ENCODE measurements at places on chromosomes 3 and 15.

GRCh38 chr3:169148448-169149348 lies 514.8 kb downstream of the MECOM start:
- DNase-seq, result no peak

DNA sequence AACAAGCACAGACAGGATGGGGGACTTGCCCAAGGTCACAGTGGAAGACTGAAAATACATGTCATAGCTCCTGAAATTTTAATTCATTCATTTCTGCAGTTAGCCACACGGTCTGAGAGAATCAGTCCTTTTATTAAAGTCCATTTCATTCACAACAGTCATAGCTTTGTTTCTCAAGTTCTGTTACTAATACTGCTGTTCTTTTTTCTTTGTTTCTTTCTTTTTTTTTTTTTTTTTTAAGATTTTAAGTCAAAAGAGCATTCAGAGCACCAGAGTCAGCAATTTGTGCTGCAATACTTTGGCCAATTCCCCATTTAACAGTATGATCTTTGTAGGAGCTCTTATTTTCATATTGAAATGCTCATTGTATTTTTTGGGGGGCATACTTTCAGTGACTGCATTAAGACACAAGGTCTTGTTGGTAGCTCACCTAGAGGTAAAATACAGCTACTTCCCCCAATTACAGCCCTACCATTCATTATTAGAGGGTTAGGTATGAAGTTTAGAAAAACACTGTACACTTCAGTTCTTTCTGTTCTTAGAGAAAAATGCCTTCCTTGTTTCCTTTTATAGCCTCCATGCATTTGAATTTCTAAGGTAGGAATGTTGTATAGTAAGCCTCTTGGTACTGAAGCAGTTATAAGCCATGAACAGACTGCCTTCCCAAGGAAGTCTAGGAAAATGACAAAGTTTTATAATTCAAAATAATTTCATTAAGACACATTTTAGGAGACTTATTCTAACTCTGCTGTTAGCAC lies 9.6 kb downstream of the GALK2 start:
- DNase-seq, result no peak

DNA sequence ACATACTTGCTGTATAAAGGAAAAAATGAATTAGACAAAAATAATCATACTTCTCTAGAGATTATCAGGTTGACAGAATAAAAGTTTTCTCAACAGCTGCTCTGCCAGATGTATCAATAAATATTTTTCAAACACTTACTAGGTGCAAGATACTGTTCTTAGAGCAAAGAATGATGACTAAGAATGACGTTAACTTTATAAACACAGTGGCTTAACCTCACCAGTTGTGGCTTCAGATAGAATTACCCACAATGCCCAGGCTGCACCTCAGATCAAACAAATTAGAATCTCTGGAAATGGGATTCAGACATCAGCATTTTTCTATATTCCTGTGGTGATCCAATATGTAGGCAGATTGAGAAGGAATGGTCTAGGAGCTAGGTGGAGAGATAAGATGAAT lies 422.4 kb upstream of the ATP11B start:
- no peak for DNase-seq

DNA sequence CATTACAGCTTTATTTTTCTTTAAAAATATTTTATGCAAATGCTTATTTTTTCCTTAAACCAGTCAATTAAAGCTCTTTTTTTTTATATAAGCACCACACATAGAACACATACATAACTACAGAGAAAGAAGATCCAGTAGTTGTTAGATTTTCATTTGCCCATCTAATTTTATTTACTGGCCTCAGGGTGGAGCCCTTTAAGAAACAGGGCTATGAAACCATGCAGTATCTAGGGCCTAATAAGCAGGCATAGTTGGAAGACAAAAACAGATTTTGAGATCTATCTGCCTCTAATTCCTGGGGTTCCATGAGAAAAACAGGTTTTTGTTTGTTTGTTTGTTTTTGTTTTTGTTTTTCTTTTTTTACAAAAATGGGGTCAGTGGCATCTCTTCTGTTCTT lies 120.6 kb downstream of the BCHE start:
- no peak for DNase-seq

- no peak for DNase-seq
These were observed 145.1 kb upstream of the PLSCR5 start for GRCh38 chr3:146750196-146750595.

DNA sequence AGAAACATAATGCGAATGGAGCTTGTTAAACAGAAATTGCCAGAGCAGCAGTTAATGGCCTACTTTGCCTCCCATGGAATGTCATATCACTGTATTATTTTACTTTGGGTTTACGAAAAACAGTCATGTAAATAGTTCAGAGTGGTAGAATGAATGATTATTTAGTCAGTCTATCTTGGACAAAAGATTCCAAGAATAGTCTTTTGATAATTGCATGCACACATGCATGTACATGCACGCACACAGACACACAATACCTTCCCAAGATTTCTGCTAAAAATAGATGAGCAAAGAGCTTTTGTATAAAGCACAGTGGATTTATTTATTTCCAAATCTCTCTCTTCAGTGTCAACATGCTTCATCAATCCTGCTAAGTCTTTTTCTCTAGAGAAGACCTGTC lies 800.7 kb downstream of the DIPK2A start:
- DNase-seq, result no peak

DNA sequence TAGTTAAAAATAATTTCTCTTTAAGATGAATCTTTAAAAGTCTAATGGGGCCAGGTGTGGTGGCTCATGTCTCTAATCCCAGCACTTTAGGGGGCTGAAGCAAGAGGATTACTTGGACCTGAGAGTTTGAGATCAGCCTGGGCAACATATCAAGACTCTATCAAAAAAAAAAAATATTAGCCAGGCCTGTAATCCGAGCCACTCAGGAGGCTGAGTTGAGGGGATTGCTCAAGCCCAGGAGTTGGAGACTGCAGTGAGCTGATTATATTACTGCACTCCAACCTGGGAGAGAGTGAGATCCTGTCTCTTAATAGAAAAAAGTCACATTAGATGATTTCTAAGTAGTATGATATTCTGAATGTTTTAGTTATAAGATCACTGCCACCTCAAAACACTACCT lies 322.0 kb upstream of the MANF start:
- no peak for DNase-seq

DNA sequence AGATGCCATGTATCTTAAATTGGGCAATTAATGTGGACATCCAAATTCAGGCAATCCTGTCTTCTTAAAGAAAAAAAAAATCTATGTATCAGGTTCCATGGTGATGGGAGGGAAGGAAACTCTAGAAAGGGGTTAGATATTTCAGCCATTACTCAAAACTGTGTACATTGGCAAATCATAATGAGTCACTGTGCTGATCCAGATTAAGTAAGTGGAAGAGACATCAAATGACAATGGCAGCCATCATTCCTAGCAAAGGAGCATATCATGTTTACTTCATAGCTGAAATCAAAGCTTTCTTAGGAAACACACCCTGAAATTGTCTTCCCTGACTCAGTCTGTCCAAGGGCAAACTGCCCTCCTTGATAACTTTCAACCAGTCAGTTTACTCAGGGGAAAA lies 713.3 kb upstream of the GBE1 start:
- no peak for DNase-seq

GRCh38 chr15:91787198-91787597 lies 66.3 kb upstream of the SLCO3A1 start:
- no peak for DNase-seq

- no peak for DNase-seq
These were observed 294.0 kb downstream of the SOX2 start for GRCh38 chr3:182005701-182006100.

DNA sequence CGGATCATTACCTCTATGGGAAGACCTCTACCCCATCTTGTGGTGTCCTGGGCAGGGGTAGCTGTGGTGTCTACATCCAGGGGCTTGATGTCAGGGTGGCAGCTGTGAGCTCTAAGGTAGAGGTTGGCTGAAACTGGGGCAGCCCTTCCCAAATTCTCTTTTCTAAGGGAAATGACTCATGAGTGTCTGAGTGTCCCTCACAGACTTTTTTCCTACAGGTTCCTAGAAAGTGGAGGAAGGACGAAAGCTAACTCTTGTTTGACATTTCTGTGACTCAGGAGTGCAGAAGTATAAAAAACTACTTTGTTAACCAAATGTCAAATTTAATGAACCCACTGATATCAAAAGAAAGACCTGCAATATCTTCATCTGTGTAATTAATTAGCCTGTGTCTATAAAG lies 481.5 kb downstream of the PDCD6IP start:
- no peak for DNase-seq

DNA sequence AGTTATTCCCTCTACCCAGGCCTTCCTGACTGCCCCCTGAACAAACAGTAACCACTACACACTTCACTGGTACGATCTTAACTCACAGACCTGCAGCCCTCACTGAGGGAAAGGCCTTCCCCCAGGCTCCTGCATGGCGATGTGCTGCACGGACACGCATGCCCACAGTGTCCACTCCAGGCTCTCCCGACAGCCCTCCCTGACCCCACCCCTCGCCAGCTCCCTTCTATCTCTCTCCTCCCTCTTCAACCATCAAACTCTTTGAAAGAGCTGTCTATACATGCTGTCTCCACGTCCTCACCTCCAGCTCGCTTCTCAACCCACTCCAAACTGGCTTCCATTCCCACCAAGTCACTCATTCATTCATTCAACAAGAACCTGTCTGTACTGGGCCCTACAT lies 3.9 kb downstream of the SCN5A start:
- DNase-seq, result no peak

- no peak for DNase-seq
These were observed 55.4 kb upstream of the ARHGEF3 start for GRCh38 chr3:56857178-56857577.

DNA sequence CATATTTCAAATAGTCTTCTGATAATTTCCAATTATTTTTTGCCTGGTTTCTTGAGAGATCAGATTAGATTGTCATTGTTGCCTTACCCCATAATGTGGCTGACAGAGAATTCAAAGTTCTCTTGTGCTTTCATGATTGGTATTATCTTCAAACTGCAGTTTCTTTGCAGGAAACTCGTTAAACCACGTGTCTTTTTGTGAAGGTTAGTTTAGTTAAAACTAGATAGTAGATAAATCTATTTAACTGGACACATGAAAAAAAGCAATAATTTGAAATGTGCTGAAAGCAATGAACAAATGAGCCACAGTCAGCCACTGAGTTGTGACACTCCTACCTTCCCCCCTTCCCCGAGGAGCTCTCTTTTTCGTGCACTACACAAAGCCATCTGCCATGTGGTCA lies 327.5 kb upstream of the UMPS start:
- no peak for DNase-seq

DNA sequence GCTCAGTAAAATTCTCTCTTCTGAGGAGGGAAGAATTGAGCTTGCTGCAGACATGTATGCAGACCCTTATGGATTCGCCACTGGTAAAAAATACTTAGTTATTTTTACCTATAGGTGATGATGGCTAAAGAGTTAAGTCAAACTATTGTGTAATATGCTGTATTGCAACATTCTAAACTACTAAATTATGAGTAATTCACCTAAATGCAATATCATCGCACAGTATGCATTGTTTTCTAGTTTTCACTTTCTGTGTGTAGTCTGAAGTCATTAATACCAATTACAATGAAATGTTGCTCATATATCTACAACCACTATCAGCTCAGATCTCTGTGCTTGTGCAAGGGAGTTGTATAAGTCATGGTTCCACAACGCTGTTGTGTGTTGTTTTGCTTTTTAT lies 48.7 kb upstream of the ROBO2 start:
- DNase-seq, result no peak

DNA sequence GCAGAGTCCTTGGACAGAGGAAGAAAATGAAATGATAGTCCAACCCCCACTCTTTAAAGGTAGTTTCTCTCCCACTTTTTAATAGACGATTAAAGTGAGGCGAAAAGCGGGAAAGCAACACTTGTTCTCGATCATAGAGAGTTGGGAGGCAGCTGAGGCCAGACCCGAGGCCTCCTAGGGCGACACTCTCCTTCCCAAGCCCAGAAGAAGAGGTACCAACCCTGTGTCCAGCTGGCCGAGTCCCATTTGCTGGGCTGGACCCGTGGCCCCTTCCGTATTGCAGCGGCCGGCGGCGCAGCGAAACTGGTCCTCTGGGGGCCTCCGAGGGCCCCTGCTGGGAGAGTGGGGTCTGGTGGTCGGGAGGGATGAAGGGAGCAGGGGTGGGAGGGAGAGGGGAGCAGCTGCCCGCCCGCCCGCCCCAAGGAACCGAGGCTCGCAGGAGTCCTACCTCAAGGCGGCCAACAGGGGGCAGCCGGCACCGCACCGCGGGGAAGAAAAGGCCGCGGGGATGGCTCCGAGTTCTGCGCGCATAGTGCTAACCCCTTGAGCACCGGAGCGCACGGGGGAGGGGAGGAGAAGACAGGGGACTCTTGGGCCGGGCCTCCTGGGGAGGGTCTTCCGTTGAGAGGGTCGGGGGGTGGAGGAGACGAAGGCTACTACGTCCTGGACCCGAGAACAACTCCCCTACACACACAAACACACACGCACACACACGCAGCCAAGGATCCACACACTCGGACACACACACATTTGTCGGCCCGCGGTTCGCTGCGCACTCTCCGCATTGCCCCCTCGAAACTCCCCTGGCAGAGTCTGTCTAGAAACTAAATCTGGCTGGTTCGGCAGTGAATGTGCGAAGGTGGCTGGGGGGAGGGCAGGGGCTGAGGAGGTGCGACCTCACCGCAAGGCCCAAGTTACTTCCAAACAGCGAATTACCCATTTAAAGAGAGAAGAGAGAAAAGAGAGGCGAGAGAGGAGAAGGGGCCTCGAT lies 2.0 kb downstream of the WNT5A start:
- peak; percentile 95 for DNase-seq

GRCh38 chr3:11159421-11159904 lies 5.2 kb downstream of the HRH1 start:
- DNase-seq, result no peak

DNA sequence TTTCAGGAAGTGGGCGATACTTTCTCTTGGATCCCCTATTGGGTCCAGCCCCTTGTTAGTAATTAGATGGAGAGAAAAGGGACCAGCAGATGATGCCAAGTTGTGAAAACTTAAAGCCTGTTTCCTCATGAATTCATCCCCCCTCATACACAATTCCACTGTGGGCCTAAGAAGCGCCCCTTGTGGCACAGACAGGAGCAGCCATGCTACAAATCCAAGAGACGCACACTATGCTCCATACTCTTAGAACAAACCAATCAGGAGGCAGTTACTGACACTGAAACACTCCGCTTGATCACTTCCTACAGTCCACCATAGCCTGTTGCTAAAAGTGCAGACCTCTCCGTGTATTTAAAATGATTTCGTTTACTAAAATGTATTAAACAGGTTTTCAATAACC lies 111.3 kb upstream of the ARRDC4 start:
- no peak for DNase-seq

- no peak for DNase-seq
These were observed at the start of gene APOD for GRCh38 chr3:195583831-195584542. APOD (minus strand) TSS chr3:195583940; CDS start chr3:195579461, 4,479 bp downstream.

GRCh38 chr3:21331321-21331720 lies 419.7 kb downstream of the ZNF385D start:
- DNase-seq, result no peak
